ENCODE measurements at places on chromosomes 6 and 20.

GRCh38 chr6:39367700-39368099 lies 45.2 kb upstream of the KCNK16 start:
- DNase-seq, result no peak

DNA sequence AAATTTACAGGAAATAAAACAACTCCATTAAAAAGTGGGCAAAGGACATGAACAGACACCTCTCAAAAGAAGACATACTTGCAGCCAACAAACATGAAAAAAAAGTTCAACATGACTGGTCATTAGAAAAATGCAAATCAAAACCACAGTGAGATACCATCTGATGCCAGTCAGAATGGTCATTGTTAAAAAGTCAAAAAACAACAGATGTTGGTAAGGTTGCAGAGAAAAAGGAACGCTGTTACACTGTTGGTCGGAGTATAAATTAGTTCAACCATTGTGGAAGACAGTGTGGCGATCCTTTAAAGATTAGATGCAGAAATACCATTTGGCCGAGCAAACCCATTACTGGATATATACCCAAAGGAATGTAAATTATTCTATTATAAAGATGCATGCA lies 858.0 kb upstream of the FLRT3 start:
- DNase-seq, result no peak

DNA sequence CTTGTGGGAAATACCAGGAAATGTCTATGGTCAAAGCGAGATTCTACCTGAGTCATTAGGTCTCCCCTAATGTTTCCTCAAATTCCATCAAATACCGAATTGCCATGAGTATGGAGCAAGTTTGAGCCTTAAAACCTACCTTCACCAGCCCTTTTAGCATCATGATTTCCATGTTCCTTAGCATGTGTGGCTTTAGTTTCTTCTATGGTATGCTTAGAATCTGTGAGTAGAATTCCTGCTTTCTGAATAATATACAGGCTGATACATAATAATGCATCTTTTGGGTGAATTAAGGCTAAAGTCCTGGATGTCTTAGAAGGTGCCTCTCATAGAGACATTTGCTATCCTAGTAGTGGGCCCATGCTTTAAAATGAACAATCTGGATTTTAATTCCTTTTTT lies 32.0 kb downstream of the TSPYL4 start:
- no peak for DNase-seq

GRCh38 chr6:17281497-17282481 lies 628 bp downstream of the RBM24 start:
- no peak for DNase-seq

GRCh38 chr20:19807191-19807945 lies 49.3 kb downstream of the RIN2 start:
- DNase-seq, result no peak

DNA sequence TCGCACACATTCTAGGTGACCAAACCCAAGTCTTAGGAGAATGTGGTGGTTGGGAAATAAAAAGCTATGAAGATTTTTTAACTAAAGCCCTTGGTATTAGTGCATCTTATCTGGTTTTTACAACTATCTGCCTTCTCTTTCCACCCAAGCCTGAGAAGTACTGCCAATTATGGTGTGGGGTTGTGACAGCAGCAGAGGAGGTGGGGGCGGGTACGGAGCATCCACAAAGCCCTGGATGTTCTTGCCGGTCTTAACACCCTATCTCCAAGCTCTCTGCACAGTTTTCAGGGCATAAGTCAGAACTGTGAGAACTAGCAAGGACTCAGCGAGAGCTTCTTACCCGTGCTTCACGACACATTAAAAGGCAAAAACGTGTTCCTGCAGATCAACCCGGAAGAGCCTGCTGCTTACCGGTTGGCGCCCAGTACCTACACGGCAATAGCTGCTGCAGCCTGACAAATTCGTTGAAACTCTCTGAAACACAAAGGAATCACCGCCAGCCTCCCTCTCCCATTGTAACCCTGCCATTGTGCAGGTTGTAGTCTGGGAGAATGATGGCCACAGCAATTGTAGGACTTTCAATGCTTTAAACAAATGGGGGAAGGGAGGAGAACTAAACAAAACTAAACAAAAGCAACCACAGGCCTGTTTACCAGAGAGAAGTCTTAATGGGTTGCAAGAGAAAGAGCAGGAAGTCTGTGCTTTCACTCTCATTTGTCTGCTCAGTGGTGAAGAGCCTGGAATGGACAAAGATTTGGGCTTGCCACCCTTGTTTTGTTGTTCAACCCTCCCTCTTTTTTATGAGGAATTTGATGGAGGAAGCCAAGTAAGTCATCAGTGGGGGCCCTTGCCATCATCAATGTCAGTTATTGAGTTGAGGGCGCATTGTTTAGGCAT lies 461.0 kb upstream of the JARID2 start:
- no peak for DNase-seq

DNA sequence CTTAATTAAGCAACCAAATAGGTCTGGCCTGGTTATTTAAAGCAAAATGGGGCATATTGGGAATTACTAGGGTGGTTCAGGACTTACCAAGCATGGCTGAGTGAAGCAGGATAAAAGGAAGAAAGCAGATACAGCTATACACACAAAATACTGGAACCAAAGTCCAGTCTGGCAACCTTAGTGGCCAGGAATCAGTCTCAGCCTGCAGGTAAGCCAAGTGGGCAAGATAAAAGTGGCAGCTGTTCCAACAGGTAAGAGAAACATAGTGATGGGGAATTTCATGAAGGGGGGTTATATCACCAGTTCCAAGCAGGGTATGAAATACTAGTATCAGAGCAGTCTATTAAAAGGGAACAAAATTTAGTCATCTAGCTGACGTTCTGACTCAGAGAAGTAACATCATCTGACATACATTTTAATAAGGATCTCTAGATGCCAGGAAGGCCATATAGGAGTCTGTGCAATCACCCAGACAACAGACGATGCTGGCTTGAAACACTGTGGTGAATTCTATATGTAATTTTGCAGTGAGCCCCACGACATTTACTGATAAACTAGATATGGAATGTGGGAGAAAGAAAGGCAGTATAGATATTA lies 292.1 kb upstream of the HSF2 start:
- DNase-seq, result no peak

GRCh38 chr6:115078555-115078954 lies 735.7 kb upstream of the HS3ST5 start:
- DNase-seq, result no peak

DNA sequence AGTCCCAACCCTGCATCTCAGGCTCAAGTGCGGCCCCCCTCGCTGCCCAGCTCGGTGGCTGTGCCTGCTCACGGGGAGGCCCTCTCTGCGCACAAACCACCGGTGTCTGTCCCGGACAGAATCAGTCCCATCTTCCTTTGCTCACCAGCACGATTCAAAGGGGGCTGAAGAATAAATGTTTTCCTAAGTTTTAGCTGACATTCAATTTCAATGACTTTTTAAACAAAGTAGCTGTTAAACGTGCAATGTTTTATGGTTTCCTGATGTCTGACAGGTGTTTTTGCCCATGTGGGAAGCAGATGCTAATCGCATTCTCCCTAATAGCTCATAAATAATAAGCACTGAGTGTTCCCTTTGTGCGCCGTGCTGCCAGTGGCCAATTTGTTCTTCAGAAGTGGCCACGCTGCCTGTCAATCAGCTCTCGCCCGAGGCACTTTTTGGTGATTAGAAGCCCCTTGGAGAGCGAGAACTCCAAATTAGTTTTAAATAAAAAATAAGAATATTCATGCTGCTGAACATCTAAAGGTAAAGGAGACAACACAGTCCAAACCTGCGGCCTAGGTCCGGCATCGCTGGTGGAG lies 26.3 kb downstream of the BHLHE23 start:
- no peak for DNase-seq

GRCh38 chr6:131419702-131420101 lies 153.3 kb upstream of the ARG1 start:
- DNase-seq, result no peak

GRCh38 chr6:21208796-21209186 lies 384.8 kb upstream of the SOX4 start:
- no peak for DNase-seq

- DNase-seq, result no peak
Measured at GRCh38 chr6:110217266-110217665, 37.0 kb downstream of the CDC40 start.

GRCh38 chr6:1482381-1483166 lies 93.2 kb downstream of the FOXF2 start:
- DNase-seq, result no peak

- DNase-seq, result no peak
Measured at GRCh38 chr6:30820193-30820592, 64.1 kb upstream of the DDR1 start.

- no peak for DNase-seq
Measured at GRCh38 chr6:143527677-143528076, 16.2 kb upstream of the FUCA2 start.

DNA sequence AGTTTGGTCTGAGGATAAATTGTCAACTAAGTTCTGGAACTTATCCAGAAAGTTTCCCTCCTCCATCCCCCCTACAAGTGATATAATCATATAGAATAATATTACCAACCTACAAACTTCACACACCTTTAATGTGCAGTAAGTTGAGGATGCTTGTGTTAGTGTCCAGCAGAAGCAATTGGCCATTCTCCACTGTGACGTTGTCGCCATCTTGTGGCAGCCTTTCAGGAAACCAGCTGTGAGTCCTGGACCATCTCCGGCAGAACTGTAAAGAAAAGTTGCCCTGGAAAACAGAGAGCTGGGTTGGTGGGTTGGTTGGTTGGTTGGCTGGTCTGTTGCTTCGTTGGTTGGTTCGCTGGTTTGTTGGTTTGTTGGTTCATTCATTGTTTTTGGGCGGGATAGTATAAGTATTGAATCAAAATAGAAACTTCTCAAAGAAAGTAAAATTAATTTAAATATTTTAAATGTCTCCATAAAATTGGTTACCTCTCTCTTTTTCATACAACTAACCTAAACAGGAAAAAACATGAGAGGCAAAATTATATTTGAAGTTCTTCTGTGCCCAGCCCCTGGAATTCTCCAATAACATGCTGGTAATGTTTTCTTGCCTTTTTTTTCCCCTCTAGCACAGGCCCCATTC lies 127.5 kb downstream of the PKHD1 start:
- DNase-seq, result peak; percentile 58

DNA sequence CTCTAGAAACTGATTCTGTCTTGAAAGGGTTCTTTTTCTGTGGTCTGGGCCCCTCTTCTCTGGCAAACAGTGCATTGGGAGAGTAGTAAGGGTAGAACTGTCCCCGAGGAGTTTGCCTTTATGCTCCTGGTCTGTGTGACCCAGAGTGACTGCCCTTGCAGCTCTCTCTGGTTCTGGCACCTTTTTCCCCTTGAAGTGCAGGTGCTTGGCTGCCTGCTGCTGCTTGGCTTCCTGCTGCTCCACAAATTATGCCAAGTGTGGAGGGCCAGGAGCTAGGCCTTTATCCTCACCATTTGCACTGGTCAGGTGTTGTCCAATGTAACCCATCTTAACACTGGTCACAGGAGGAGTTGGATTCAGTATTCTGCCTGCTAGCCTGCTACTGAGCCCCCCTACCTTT lies 11.2 kb downstream of the KIZ start:
- no peak for DNase-seq

DNA sequence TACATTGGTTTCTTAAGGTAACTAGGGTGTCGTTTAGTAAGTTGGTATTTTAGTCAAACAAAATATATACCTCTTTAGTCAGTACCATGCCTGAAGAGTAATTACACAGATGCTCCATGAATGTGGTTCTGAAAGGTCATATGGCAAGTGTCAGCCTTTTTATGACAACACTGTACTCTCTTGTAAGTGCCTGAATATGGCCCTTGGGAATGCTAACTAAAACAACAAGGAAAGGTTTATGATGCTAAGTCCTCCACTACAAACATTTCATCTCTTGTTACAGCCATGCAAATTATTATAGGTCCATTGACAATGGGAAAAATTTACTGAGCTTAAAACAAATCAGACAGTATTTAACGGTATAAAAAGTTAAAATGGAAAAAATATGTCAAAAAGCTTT lies 39.0 kb upstream of the SUPT3H start:
- no peak for DNase-seq

- DNase-seq, result no peak
Measured at GRCh38 chr6:166565084-166565967, 21.2 kb downstream of the RAMACL start.

DNA sequence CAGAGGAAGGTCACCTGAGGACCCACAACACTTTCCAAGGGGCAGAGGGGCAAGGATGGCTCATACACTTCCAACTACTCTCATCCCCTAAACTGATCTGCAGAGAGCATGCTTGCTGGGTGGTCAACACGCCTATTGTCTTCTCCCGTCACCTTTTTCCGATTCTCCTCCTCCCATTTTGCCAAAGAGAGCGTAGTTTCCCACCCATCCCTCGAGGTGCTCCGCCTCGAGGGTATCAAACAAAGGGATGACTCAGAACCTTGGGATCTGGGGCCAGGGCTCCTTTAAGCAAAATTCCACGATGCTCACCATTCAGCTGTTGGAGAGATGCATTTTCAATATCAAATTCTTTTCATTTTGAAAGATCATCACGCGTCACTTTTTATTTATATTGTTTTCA lies 507.5 kb upstream of the SULF2 start:
- no peak for DNase-seq

GRCh38 chr6:3726421-3726820 lies 25.1 kb downstream of the PXDC1 start:
- DNase-seq, result no peak

GRCh38 chr20:57795342-57795697 lies 85.5 kb upstream of the PMEPA1 start:
- no peak for DNase-seq

- DNase-seq, result no peak
Measured at GRCh38 chr20:19423097-19423899, 210.9 kb downstream of the SLC24A3 start.
